ENCODE measurements at places on chromosomes 13 and 19.

GRCh38 chr13:99045396-99045795, 67.5 kb upstream of the DOCK9 start:
- DNase-seq: no peak

- no peak for DNase-seq
Observed at GRCh38 chr13:43761616-43762315, 25.0 kb downstream of the ENOX1 start.

- DNase-seq: no peak
Observed at GRCh38 chr13:83731113-83731512, 151.2 kb downstream of the SLITRK1 start.

DNA sequence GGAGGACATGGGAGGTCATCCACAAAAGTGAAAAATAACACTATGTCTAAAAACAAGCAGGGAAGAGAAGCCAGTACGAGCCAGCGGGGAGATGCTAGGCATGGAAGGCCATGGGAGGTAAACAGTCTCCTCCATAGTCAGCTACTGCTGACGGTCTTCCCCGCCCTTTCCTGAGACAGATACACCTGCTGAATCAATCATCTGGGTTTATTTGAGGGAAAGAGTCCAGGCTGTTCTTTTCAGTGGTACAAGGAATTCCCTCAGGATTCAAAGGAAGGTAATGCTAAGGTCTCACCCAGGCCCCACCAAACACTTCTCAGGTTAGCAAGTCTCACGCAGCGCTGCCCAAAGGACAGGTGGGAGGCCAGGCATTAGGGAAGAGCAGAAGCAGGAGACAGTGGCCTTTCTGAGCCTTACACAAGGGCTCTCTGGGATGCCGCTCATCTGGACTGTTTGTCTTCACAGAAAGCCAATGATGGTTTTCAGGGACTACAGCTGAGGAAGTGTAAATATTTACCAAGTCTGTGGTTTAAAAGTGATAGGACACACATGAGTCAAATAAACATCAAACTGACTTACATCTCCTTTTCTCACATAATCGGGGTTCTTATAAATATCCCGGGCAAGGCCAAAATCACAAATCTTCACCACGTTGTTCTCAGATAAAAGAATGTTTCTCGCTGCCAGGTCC, 173.9 kb downstream of the FLT1 start:
- DNase-seq: no peak

GRCh38 chr13:91372911-91373310, 25.4 kb downstream of the MIR17HG start:
- no peak for DNase-seq
